ENCODE measurements at places on chromosomes 6 and 20. TPM values are rescaled to one million over a fixed set of nuclear protein-coding genes. Genes with fewer than 3 reads are reported as not detected.
A peak's percentile ranks its signal among the peaks of the same experiment; 100 is the strongest.

The GHRH gene
- total RNA-seq = not detected

The CCR6 gene
- total RNA-seq = not detected

The KIF6 gene
- total RNA-seq = 1.2 TPM

The SNPH gene
- 7.9 TPM for total RNA-seq

The ESR1 gene
- total RNA-seq = 0.05 TPM

GRCh38 chr20:37945091-37945547, 42.2 kb downstream of the VSTM2L start:
- DNase-seq = no peak

DNA sequence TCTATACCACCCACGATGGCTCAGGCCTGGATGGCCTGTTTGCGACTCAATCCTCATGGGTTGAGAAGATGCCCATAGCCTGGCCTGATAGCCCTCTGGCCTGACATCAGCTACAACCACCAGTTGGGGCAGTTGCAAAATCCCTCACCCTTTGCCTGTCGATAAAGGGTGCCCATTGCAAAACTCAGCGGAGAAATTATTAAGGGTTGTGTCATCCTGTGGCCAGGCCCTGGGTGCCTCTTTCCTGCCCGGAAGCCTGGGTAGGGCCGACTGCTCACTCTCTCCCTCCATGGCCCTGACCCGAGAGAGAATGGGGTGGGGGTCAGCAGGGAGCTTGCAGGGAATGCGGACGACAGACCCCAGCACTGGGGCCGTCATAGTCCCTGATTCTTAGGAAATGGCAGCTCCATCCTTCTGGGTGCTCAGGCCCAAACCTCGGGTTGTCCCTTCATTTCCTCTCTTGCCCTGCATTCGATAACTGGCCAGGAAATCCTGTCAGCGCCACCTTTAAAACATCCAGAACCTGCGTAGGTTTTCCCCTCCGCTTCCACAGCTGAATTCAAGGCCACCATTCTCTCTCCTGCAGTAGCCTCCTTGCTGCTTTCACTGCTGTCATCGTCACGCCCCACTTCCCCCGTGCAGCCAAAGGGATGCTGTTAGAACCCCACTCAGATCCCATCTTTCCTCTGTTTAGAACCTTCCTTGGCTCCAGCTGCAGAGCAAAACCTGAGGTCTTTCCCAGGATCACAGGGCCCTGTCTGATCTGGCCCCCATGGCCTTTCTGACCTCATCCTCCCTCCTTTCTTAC, 31.1 kb downstream of the CEBPB start:
- peak; percentile 30 for DNase-seq

GRCh38 chr6:87728706-87729105, 26.7 kb upstream of the AKIRIN2 start:
- DNase-seq = no peak

DNA sequence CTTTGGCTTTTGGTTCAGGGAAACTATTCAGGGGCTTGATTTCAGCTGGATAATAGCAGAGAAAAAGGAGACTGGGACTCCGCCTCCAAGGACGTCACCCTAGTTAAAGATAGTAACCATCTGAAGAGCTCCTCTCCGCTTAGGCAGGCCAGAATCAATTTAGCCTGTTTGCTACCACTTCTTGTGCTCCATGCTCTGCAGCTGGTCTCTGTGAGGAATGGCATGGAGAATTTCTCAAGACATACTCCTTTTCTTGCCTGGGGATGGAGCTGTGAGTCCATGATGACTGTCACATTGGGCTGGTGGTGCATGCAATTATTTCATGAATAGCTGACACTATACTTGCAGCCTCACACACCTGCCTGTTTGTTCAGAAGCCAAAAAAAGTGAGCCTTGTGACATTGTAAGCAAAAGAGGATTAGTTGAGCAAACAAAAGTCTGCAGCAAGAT, 61.4 kb downstream of the TXLNB start:
- DNase-seq = peak; percentile 51

DNA sequence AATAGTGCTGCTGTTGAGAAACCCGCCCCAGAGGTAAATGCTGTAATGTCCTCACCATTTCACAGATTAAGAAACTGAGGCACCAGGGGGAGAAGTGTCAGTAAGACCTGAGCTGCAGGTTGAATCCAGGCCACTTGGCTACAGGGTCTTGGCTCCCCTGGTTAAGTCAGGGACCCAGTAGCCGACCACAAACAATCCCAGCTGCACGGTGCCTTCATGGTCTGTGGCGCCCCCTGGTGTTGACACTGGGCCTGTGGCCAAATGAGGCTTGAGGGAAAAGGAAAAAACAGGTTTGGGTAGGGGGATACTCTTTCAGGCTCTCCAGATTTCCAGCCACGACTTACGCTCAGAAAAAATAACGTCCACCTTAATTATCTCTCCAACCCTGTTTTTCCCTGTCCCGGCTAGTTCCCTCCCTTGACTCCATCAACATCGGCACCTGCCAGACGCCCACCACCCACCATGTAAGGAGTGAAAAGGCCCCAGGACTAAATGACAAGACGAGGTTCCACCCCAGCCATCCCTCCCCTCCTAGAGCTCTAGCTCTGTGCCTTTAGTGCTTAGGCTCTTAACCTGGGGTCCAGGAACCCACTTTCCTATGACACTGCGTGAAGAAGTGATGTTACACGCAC, 47.7 kb upstream of the POLR1H start:
- DNase-seq = no peak
